Stimulated activated CD8-positive, alpha-beta memory T cell treated with anti-CD3 and anti-CD28 coated beads, Interleukin-2, amount 100 ng/mL, for 48 hours (primary cell): ENCODE measurements at places on chromosomes 5 and 9.

- DNase-seq, result no peak
Observed at GRCh38 chr9:126338945-126339344, 12.3 kb downstream of the MVB12B start.

DNA sequence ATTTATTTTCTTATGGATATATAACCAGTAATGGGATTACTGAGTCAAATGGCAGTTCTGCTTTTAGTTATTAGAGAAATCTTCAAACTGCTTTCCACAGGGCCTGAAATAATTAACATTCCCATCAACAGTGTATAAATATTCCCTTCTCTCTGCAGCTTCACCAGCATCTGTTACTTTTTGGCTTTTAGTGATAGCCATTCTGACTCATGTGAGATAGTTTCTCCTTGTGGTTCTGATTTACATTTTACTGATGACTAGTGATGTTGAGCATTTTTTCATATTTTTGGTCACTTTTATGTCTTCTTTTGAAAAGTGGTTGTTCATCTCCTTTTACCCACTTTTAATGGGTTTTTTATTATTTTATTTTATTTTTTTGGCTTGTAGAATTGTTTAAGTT is 1290.3 kb upstream of the CDH9 start:
- DNase-seq, result no peak

DNA sequence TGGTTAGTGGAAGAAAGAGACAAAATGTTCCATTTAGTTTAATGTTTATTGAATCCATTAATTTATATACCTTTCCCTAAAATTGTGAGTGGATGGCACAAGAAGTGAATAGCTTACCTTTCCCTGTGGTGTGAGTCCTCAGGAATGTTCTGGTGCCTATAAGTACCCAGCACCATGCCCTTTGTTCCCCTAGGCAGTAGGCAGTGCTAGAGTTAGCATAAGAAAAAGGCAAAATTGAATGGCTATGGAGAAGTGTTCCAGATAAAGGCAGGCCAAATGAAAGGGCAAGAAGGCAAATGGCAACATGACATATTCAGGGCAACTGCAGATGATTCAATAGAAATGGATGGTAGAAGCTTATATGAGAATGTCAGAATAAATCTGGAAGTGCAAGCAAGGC is 370.8 kb upstream of the PTGER4 start:
- no peak for DNase-seq

- no peak for DNase-seq
Observed at GRCh38 chr9:136944212-136944518, 373 bp downstream of the FBXW5 start.

- DNase-seq, result no peak
Observed at GRCh38 chr5:132378580-132378979, 9.1 kb downstream of the SLC22A5 start.

- DNase-seq, result no peak
Observed at GRCh38 chr9:127739614-127740330, 4.7 kb upstream of the TOR2A start.

GRCh38 chr9:16138561-16139491 is 586.0 kb downstream of the CCDC171 start:
- DNase-seq, result no peak

DNA sequence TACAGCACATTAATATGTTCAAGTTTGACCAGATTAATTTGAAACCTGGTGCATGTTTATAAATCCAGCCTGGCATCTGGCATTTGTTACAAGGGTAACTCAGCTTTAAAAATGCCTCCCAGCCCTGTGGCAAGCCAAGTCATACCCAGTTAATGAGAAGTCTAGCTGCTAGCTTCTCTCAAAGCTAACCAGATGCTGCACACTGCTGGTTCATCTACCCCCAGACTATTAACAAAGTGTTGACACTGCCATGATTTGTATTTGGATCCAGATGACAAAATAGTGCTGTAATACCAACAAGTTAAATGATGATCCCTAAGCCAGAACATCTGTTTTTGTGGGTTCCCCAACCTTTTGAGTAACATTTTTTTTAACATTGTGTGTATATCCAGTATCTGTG is 573.7 kb upstream of the DAB2 start:
- DNase-seq, result no peak

GRCh38 chr5:135337064-135337463 is 62.0 kb downstream of the MACROH2A1 start:
- DNase-seq, result no peak

- DNase-seq, result no peak
Observed at GRCh38 chr9:106708475-106709146, 154.4 kb upstream of the ZNF462 start.

- DNase-seq, result no peak
Observed at GRCh38 chr5:180069589-180070247, 1.8 kb downstream of the RNF130 start.

- no peak for DNase-seq
Observed at GRCh38 chr5:42037379-42037932, 112.4 kb downstream of the FBXO4 start.

- DNase-seq, result no peak
Observed at GRCh38 chr5:55923865-55924500, 70.8 kb downstream of the IL6ST start.

DNA sequence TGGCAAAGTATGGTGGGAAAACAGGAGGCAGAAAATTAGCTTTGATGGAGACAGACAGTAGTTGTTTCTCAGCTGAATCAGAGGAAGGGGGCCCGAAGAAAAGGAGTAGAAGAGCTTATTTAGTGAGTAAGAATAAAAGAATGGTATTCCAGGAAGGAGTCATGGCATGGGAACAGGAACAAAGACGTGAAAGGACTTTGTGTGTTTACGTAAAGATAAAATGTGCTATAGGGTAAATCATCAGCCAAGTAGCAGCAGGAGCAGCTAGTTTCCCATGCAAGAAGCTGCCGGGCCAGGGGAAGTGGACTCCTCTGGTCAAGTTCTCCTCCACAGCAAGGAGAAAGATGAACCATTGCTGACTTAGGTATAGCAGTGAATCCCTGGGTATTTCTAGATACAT is 454.5 kb downstream of the HINT1 start:
- DNase-seq, result no peak

- no peak for DNase-seq
Observed at GRCh38 chr5:170126626-170127025, 20.9 kb downstream of the FOXI1 start.

GRCh38 chr9:78397045-78397444 is 100.1 kb downstream of the PSAT1 start:
- DNase-seq, result no peak

GRCh38 chr9:108889649-108890067 is 27.6 kb downstream of the ACTL7A start:
- DNase-seq, result no peak

- no peak for DNase-seq
Observed at GRCh38 chr9:38092656-38093055, 23.6 kb upstream of the SHB start.
